ENCODE measurements at places on chromosomes 6 and 20.

DNA sequence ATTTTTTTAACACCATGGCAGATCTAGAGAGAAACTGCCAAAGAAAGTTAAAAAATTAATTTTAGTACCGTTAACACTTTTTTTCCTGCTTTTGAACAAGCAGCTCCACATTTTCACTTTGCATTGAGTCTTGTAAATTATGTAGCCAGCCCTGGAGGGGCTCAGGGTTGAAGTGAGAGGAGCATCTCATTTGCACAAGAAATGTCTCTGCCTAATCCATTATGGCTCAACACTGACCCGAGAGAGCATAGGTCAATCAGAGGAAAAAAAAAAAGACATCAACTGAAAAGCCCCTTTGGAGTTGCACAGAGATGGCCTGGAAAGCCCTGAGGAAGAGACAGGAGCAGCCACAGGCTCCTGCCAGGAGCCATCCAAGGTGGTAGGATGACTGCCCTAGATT, 4.3 kb upstream of the SLPI start:
- DNase-seq: no peak

DNA sequence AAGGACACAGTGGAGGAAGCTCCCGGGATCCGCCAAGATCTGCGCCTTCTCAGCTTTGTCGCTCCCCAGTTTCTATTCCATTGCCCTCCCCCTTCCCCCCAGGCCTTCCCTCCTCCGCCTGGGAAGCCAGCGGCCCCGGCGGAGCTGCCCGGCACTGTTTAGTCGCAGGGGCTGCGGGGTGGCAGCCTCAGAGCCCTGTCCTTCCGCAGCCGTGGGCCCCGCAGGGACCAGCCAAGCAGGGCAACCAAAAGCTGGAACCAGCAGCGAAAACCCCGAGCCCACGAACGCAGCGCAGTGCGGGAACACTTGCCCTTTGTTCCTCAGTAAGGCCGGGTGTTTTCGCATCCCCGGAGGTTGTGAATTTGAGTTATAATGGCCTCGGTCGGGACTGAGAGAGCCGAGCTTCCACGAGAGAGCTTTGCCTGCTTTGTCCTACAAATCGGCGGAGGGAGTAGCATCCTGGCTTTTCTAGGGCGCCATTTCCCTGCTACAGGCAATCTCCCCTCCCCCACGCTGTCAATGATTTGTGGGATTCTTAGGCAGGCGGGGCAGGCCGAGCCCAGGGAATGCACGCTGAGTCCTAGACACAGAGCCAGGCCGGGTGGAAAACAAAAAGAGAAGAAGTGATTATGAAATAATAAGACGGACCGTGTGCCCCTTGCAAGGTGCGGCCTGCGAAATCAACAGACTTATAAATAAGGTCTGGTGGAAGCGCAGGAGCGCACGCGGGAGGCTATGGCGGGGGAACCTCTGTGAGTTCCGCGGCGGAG, 4.0 kb upstream of the TUBB2B start:
- peak; percentile 77 for DNase-seq

- no peak for DNase-seq
These were observed 22.7 kb upstream of the RNF24 start for GRCh38 chr20:4038047-4038459.

GRCh38 chr6:52418606-52419005, 1.5 kb upstream of the EFHC1 start:
- no peak for DNase-seq

GRCh38 chr6:134806180-134806798, 143.6 kb downstream of the ALDH8A1 start:
- no peak for DNase-seq

DNA sequence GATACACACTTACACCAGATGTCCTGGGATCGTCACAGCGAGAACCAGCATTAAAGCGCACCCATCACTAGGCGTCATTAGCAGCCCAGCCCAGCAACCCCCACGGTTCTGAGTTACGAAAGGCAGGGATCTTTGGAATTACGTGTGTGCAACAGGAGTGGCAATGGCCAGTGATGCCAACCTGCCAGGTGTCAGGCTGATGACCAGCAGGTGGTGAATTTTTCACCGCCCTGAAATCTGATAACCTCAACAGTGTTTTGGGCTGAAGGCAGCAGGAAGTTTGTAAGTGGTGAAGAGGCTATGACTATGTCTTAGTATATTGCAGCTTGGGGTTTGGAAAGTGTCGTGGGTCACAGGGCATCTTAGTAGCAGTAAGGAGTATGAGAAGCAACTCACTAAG, 166.1 kb downstream of the TMEM242 start:
- no peak for DNase-seq

DNA sequence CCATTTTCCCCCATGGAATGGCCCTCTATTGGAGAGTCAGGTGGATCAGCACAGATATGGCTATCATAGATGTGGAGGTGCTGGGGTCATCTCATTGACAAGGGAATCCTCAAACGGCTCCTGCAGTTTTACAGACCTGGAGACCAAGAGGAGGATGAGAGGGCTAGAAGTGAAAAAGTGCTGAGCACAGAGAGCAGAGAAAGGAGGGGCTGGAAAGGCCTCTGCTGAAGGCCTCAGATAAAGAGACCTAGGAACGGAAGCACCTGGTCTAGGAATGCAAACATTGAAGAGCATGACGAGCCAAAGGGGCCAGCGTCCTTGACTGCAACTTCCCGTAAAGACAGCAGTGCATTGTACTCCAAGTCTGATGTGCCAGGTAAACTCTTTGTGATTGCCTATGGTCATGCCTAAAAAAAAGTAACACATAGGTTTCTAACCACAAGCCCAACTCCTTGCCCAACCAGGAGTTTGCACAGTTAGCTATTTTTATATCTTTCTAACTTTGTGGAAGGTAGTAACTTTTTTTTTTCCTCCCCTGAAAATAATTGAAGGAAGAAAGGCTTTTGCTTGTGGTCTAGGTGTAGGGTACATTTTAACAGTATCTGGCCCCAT, 15.2 kb downstream of the RSPH4A start:
- no peak for DNase-seq

GRCh38 chr20:23407781-23408464, 13.4 kb downstream of the NAPB start:
- no peak for DNase-seq

GRCh38 chr6:106509420-106510089, 119.7 kb downstream of the RTN4IP1 start:
- DNase-seq: no peak

- DNase-seq: no peak
These were observed 56.4 kb upstream of the TNFAIP3 start for GRCh38 chr6:137810554-137811120.

DNA sequence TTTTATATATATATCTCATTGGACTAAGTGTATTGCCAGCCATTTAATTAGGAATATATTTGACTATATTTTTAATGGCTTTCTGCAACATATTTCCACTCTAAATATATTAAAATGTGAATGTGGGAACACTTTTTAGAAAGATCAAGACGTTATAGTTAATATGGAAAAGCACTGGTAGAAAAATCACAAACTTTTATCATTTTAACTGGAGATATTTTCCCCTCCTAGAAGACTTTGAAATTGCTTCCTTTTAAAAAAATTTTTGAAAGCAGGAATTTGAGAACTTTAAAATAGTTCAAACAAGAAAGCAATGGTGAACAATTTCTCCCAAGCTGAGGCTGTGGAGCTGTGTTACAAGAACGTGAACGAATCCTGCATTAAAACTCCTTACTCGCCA, at the start of gene TAAR9:
Gene TAAR9, plus strand, starts transcription at position 301 of the 400 bp plus-strand sequence. Its CDS starts 13 bp downstream, at position 314.
- no peak for DNase-seq

GRCh38 chr6:127952831-127953230, 52.0 kb upstream of the THEMIS start:
- no peak for DNase-seq

- no peak for DNase-seq
These were observed 42.7 kb upstream of the HCRTR2 start for GRCh38 chr6:55131616-55132015.

- DNase-seq: no peak
These were observed 115.2 kb upstream of the NXT1 start for GRCh38 chr20:23235173-23236027.

GRCh38 chr6:11796829-11797228, 18.2 kb upstream of the ADTRP start:
- DNase-seq: no peak

DNA sequence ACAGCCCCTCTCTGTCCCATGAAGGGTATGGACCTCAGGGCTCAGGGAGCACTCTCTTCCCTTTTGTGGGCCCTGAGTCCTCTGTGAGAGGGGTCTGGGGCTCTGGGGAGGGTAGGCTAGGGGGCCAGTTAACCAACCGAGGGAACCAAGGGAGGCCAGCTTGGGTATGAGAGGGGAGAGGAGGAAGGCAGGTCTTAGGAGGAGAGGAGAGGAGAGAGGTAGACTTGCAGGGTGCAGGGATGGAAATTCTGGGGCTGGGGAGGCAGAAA, 720 bp downstream of the DUSP15 start:
- no peak for DNase-seq

GRCh38 chr6:119110601-119111548, 32.4 kb upstream of the FAM184A start:
- peak; percentile 10 for DNase-seq

DNA sequence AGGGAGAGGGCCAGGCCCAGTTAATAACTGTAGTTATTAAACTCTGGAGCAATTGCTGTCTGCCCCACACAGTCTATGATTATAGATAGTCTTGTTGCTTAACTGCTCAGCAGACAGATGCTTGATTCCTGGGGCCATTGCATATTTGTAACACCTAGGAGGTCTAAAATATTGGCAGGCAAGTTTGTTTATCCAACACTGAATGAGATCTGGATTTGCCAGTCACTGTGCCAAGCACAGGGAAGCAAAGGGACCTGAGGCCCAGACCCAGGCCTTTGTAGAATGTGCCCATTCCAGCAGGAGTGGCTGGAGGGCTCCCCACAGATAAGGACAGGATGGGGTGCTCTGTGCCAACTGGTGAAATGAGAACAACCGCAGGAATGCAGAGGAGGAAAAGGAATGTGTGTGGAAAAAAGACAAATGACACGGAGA, 17.6 kb upstream of the ENTPD6 start:
- DNase-seq: no peak
